ENCODE measurements at places on chromosomes 5 and 9. TPM values are rescaled to one million over a fixed set of nuclear protein-coding genes. Genes with fewer than 3 reads are reported as not detected.

DNA sequence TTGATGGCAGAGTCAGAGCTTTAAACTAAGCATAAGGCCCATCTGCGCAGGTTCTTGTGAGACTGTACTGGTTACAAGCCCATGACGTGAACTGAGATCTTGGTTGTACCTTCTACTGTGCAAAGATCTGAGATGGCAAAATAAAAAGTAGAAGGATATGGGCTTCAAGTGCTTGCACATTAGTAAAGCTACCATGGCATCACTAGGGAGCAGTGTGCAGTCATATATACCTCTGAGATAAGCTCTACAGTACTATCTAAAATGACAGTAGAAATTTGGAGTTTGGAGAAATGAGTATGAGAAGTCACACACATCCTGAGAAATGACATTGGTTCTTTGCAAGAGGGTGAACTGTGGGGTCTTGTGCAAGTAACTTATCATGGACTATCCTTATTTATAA, 408.2 kb upstream of the PRR16 start:
- H3K27me3 ChIP-seq, result no peaks in the 10 kb centered on the region
- no peak overlapping the region for H3K27ac ChIP-seq
- no peak for DNase-seq
- no peaks in the 10 kb centered on the region for H3K36me3 ChIP-seq

GRCh38 chr9:74595286-74595685, 98.2 kb downstream of the RORB start:
- no peak overlapping the region for H3K27ac ChIP-seq
- DNase-seq, result no peak
- H3K4me3 ChIP-seq, result no peak overlapping the region
- H3K36me3 ChIP-seq, result no peaks in the 10 kb centered on the region
- H3K27me3 ChIP-seq, result no peaks in the 10 kb centered on the region

GRCh38 chr5:80109646-80110478, 74.7 kb downstream of the THBS4 start:
- no peak for DNase-seq
- peaks cover 9% of the 10 kb centered on the region for H3K27me3 ChIP-seq
- peaks cover 20% of the 10 kb centered on the region for H3K36me3 ChIP-seq
- H3K27ac ChIP-seq, result no peak overlapping the region
- H3K4me1 ChIP-seq, result peaks cover 13% of the 10 kb centered on the region

- H3K27ac ChIP-seq, result no peak overlapping the region
- no peaks in the 10 kb centered on the region for H3K27me3 ChIP-seq
- no peaks in the 10 kb centered on the region for H3K36me3 ChIP-seq
- no peaks in the 10 kb centered on the region for H3K4me1 ChIP-seq
- no peak overlapping the region for H3K4me3 ChIP-seq
Observed at GRCh38 chr5:116281309-116281708, 196.5 kb downstream of the COMMD10 start.

PCDH12 gene
- total RNA-seq, result 64.0 TPM

DNA sequence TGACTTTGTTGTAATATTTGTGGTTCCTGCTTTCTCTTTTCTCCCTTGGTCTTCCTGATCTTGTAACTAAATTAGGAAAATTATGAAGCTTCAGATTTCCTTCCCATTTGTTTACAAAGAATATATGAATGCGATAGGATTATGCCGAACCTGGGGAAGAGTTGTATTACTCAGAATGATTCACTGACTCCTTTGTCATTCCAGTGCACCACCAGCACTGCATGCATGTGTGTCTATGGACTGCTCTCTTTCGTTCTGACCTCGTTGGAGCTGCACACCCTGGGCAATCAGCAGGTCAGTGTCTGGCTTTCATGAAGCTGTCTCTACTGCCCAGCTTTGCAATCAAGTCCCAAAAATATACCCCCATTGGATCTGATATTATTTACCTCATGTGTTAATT, 25.5 kb downstream of the NUP188 start:
- DNase-seq, result no peak
- H3K4me1 ChIP-seq, result no peaks in the 10 kb centered on the region
- H3K27me3 ChIP-seq, result peaks cover 1% of the 10 kb centered on the region
- H3K4me3 ChIP-seq, result no peak overlapping the region

- peaks cover 2% of the 10 kb centered on the region for H3K27me3 ChIP-seq
- no peak overlapping the region for H3K27ac ChIP-seq
- no peak overlapping the region for H3K4me3 ChIP-seq
- H3K4me1 ChIP-seq, result peaks cover 23% of the 10 kb centered on the region
- H3K36me3 ChIP-seq, result peaks cover 3% of the 10 kb centered on the region
- no peak for DNase-seq
Observed at GRCh38 chr9:21810388-21810787, 8.0 kb downstream of the MTAP start.

- peak; percentile 68 for DNase-seq
- no peaks in the 10 kb centered on the region for H3K36me3 ChIP-seq
- H3K4me3 ChIP-seq, result no peak overlapping the region
- no peaks in the 10 kb centered on the region for H3K27me3 ChIP-seq
- no peak overlapping the region for H3K27ac ChIP-seq
Observed at GRCh38 chr5:30040488-30041118, 1152.9 kb upstream of the CDH6 start.

GRCh38 chr5:78659714-78660113, 11.1 kb upstream of the LHFPL2 start:
- no peaks in the 10 kb centered on the region for H3K36me3 ChIP-seq
- H3K27ac ChIP-seq, result no peak overlapping the region
- DNase-seq, result no peak

- no peak overlapping the region for H3K4me3 ChIP-seq
- no peaks in the 10 kb centered on the region for H3K36me3 ChIP-seq
- no peak overlapping the region for H3K27ac ChIP-seq
- H3K27me3 ChIP-seq, result no peaks in the 10 kb centered on the region
- H3K4me1 ChIP-seq, result no peaks in the 10 kb centered on the region
Observed at GRCh38 chr9:82410866-82411265, 422.3 kb downstream of the SPATA31D1 start.

GRCh38 chr9:112854657-112855056, 36.0 kb downstream of the SLC46A2 start:
- H3K36me3 ChIP-seq, result peaks cover 9% of the 10 kb centered on the region
- H3K27me3 ChIP-seq, result peaks cover 8% of the 10 kb centered on the region
- peaks cover 9% of the 10 kb centered on the region for H3K4me1 ChIP-seq
- DNase-seq, result no peak
- no peak overlapping the region for H3K4me3 ChIP-seq

DNA sequence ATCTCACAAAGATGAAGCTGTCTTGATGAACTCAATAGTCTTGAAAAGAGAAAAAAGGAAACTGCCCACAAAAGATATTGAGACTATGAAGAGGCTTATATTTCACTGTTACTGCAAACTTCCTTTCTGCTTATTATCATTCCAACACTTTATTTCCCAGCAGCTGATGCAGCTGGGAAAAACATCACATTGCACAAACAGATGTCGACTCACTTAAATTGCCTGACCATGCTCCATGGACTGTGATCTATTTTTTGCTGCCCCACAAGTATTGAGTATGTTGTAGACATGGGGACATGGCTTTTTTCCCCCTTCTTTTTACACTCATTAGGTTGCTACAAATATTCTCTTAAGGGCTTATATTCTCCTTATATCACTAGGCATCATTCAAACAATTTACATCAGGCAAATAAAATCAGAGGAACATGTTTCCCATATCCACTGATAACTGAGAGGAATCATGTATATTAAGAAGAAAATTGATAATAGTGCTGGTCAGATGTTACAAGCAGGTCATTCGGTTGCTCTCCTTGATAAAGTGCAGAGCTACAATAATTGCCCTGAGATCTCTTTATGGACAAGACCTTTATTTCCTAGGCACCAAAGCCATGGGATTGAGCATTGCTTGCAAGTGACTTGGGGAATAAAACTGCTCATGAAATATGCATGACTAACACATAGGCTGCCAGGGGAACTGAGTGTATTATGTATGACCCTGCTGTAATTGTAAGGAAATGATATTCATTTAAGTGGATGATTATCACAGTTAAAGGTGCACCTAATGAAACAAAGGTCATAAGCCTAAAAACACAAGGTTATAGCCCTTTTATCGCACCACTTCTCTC, 509.9 kb downstream of the ZNF608 start:
- peaks cover 10% of the 10 kb centered on the region for H3K4me1 ChIP-seq
- H3K36me3 ChIP-seq, result no peaks in the 10 kb centered on the region
- no peak for DNase-seq

DNA sequence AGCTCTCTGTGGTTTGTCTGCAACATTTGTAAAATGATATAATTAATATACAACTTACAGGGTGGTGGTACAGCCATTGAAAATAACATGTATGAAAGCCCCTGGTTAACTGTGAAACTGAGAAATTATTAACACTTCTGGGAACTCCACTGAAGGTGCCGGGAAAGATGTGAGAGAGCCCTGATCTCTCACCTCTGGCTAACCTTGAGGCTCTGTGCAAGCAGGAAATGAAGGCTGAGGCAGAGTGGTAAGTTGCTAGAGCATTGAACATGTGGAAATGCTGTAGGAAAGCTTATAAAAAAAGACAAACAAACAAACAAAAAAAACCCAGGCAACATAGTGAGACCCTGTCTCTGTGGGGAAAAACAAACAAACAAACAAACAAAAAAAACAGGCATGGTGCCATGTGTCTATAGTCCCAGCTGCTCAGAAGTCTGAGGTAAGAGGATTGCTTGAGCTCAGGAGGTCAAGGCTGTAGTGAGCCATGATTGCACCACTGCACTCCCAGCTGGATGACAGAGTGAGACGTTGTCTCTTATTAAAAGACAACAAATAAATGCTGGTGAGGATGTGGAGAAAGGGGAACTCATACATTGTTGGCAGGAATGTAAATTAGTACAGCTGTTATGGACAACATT, 7.5 kb downstream of the CATSPER3 start:
- no peaks in the 10 kb centered on the region for H3K4me1 ChIP-seq
- H3K27me3 ChIP-seq, result no peaks in the 10 kb centered on the region
- DNase-seq, result no peak
- no peak overlapping the region for H3K4me3 ChIP-seq

C9orf153 gene
- 0.36 TPM for total RNA-seq

DNA sequence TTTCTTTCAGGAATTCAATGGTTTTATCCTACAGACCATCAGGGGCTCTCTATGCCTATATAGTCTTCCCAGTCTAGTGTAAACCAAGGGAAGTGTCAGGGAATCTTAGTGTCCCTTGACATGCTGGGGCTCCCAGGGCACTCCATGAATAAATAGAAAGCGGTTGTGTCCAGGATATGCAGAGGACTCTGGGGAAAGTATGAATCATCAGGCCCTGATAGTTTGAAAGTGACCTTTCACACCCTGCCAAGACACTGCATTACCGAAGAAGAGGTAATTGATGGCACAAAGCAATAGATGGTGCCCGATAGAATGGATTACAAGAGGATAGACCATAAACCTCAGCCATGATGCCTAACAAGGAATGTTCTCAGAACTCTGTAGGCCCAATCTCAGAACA, 163.3 kb upstream of the DAPK1 start:
- H3K4me1 ChIP-seq, result peaks cover 10% of the 10 kb centered on the region
- H3K27me3 ChIP-seq, result peaks cover 2% of the 10 kb centered on the region
- H3K27ac ChIP-seq, result no peak overlapping the region

DNA sequence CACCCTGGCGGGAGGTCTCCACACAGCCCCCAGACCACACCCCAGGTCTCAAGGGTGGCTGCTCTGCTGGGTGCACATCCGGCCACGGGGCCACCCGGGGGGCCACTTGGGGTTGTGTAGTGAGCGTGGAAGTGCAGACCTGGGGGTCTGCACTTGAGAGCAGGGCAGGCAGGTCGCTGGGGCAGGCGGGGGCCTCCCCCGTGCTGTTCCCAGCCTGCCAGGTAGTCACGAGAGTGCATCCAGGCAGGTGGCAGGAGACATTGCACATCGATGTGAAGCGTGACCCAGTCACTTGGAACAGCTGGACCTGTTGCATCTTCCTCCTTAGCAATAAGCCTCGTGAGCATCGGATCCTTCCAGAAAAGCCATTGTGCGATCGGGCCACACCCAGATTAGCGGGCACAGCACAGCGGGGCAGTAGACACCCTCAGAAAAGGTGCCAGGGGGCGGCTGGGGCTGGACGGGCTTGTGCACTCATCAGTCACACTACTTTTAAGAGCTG, 4.8 kb upstream of the ENTPD8 start:
- peaks cover 3% of the 10 kb centered on the region for H3K36me3 ChIP-seq
- no peak for DNase-seq
- H3K4me1 ChIP-seq, result peaks cover 2% of the 10 kb centered on the region

DNA sequence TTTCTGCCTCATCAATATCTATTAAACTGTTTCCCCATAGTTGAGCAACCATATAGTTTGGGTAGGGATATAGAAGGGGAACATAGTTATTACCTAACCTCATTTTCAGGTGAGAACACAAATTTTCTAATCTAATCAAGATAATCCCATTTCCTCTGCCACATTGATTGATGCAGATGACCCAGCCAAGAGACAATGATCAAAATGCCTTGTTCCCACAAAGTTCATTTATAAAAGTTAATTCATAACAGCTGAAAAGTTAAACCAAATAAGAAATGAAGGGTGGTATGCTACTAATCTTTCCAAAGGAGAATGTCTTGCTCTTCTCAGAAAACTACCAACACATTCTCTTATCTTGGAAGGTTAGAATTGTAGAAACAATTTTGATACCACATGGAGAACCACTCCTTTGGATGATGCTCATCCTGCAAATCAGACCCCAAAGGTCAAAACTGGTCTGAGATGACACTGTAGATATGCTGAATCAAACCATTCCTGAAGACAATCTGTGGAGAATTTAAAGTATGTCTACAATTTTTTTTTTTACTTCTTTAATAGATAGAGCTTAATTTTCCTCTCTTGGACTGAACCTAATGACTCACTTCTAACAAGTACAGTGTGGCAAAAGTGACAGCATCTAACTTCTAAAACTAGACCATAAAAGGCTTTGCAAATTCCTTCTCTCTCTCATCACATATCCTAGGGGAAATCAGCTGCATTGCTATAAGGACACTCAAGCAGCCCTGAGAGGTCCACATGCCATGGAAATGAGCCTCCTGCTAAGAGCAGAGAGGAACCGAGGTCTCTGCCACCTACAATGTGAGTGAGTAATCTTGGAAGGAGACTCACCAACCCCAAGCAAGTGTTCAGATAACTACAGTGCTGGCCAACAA, 586.7 kb upstream of the TUSC1 start:
- no peak for DNase-seq
- no peaks in the 10 kb centered on the region for H3K27me3 ChIP-seq
- H3K36me3 ChIP-seq, result no peaks in the 10 kb centered on the region
- H3K4me3 ChIP-seq, result no peak overlapping the region
- H3K4me1 ChIP-seq, result peaks cover 6% of the 10 kb centered on the region

DNA sequence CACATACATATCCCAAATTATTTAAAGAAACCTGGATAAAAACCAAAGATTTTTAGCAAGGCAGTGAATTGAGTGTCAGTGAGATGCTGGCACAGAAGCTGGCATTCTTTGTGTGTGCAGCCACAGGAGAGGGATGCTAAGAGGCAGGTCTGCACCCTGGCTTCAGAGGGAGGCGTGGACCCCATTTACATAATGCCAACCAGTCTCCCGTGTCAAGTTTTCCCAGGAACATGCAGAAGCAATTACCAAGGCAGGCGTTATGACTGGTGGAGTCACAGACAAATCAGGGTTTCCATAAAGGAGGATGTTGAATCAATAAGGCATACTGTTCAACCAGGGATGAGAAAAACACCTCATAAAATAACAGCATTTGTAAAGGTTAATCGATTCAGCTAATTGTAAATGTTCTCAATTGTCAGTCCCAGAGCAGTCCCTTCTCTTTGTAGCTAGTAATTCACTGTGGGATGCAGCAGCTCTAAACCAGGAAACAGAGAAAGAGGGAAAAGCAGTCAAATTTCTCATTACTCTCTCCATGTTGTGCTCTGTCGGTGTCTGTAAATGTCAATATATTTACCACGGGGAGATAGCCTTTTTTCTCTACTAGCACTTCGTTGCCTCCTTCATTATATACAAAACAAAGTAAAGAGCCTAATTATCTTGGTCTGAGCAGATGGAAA, 452.4 kb upstream of the GRAMD2B start:
- peaks cover 8% of the 10 kb centered on the region for H3K4me1 ChIP-seq
- peaks cover 3% of the 10 kb centered on the region for H3K27me3 ChIP-seq
- H3K4me3 ChIP-seq, result no peak overlapping the region
- no peaks in the 10 kb centered on the region for H3K36me3 ChIP-seq
- H3K27ac ChIP-seq, result no peak overlapping the region
